ENCODE measurements at places on chromosomes 7 and 10.

DNA sequence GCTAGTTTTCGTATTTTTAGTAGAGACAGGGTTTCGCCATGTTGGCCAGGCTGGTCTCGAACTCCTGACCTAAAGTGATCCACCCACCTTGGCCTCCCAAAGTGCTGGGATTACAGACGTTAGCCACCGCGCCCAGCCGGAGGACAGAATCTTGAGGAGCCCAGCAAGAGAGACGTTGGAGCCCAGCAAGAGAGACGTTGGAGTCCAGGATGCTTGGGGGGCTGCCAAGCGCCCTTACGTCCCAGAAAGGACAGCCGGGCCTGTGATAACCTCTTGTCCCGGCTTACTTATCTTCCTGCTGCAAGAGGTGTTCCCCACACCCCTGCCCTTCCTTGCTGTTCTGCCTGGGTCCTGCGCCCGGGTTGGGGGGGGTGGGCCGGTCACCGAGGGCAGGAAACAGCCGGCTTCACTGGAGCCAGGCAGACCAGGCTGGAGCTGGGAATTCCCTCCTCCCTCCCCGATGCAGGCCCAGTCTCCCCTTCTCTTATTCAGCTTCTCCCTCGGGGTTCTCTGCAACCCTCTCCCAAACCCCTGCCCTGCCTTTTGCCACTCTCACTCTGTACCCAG is 1.9 kb upstream of the EPHB4 start:
- DNase-seq: no peak

GRCh38 chr10:103564776-103565520 is 71.4 kb downstream of the NEURL1 start:
- peak; percentile 46 for DNase-seq

GRCh38 chr10:115593060-115593459 is 499.9 kb downstream of the ATRNL1 start:
- DNase-seq: no peak

- no peak for DNase-seq
Observed at GRCh38 chr10:79022565-79023230, 46.1 kb upstream of the ZMIZ1 start.

- no peak for DNase-seq
Observed at GRCh38 chr10:44714451-44714850, 196.7 kb upstream of the TMEM72 start.

Data from NCI-H69 (cell line).